Activated T-helper 1 cell treated with anti-CD3 and anti-CD28 coated beads, Interleukin-2, amount 50 U/mL, for 16 hours (primary cell): ENCODE measurements at places on chromosomes 11 and 22.

DNA sequence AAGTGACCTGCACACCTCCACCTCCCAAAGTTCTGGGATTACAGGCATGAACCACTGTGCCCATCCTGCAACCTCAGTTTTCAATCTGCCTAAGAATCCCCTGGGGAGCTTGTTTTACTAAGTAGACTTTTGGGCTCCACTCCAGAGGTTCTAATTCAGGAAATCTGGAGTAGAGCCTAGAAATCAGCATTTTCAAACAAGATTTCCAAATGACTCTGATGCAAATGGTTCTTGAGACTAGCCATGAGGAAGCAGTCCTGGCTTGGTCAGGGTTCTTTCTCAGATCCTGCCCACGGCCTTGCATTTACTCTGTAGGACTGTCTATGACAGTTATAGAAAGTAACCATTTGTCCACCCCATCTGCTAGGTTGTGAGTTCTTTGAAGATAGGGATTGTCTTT lies 1.6 kb upstream of the KCNE3 start:
- no peak for DNase-seq

GRCh38 chr22:23891726-23892125 lies 2.5 kb upstream of the MIF start:
- no peak for DNase-seq

- no peak for DNase-seq
These were observed 11.1 kb downstream of the NAV2 start for GRCh38 chr11:19723572-19724342.

GRCh38 chr11:59899532-59899931 lies 20.9 kb downstream of the OOSP3 start:
- no peak for DNase-seq

- DNase-seq, result no peak
These were observed 94.9 kb downstream of the TBC1D22A start for GRCh38 chr22:46857142-46857884.

DNA sequence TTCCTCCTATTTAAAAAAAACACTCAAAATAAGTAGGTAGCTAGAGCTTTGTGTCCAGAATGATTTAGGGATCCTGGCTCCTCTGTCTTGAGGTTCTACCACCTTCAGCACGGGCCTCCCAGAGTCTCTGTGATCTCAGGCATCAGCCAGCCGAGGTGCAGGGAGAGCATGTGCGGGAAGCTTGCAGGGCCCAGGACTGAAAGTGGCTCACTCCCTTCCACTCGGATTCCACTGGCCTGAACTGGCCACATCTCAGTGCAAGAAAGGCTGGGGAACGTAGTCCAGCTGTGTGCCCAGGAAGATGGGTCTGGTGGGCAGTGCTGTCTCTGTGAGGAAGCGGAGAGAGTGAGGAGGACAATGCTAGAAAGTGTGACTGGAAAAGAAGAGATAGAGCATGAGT lies 68.3 kb upstream of the MYOD1 start:
- DNase-seq, result no peak

GRCh38 chr11:87097582-87097981 lies 59.8 kb downstream of the TMEM135 start:
- no peak for DNase-seq

GRCh38 chr22:23179381-23180299 lies 669 bp upstream of the BCR start:
- no peak for DNase-seq

DNA sequence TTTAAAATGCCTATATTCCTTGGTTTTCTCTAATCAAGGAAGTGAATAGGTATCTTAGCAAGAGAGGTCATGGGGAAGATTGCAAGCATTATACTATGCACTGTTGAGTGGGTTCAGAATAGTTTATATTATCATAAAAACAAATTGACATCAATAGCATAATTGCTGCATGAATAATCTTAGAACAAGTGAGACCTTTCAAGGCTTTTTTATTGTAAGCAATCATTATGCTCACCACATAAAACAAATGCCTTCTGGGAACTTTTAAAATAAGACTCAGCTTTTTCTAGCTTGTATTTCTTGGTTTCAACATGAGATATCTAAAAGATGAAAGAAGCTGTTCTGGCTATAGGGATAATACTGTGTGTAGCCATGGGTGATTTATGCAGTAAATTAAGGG lies 135.6 kb upstream of the ZC3H12C start:
- no peak for DNase-seq

DNA sequence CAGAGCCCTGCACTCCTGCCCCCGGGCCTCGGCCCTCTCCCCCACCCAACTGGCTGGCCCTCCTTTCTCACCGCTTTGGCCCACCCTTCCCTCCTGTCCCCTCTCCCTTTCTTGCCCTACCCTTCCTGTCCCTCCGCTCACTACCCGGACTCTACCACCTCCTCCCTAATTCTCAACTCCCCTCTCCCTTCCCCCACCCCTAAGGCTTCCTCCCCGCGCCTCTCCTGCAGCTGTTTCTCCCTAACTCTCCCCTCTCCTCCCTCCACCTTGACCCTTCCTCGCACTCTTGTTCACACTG lies 421 bp downstream of the SLC15A3 start:
- no peak for DNase-seq

DNA sequence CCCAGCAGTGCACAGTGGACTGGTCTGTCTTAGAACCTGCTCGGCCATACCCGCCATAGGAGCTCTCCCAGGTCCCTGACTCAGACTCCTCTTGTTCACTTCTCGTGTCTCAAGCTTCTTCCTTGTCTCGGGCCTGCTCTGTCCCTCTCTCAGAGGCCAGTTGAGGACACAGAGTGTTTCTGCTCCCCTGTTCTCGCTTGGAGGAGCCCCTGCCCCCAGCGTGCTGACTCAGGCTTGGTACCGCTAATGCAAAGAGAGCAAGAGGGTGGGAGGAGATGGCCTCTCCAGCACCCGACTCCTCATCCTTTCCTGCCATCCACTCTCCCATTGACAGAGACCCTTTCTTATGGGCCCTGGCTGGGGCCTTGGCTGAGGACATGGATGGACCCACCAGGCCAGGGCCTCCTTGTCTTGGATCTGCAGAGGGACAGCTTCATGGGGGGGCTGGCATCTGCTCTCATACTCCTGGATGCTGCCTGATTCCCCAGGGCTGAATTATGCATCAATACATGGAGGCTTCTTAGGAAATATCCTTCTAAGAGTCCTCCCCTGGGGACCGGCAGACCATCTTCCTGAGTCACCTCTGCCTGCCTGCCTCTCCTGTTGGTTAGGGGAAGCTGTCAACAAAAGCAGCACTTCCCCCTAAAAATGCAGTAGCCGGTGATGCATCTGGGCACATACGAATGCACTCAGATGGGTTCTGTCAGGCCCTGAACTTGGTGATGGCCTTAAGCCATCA lies 15.9 kb downstream of the TSPAN18 start:
- no peak for DNase-seq

GRCh38 chr11:36398231-36398953 lies 102.3 kb downstream of the PRR5L start:
- DNase-seq, result no peak

- DNase-seq, result no peak
These were observed 1.7 kb downstream of the FCHSD2 start for GRCh38 chr11:73140213-73141030.

- no peak for DNase-seq
These were observed 9.0 kb upstream of the AGBL2 start for GRCh38 chr11:47724041-47724729.

DNA sequence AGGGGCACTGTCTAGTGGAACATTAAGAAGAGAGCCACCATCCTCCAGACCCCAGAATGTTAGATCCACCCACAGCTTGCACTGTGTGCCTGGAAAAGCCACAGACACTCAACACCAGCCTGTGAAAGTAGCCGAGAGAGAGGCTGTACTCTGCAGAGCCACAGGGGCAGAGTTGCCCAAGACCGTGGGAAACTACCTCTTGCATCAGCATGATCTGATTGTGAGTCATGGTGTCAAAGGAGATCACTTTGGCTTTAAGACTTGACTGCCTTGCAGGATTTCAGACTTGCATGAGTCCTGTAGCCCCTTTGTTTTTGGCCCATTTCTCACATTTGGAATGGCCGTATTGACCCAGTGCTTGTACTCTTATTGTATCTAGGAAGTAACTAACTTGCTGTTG lies 115.9 kb upstream of the CCDC179 start:
- no peak for DNase-seq

- DNase-seq, result no peak
These were observed 68.6 kb downstream of the LDLRAD3 start for GRCh38 chr11:36012455-36012854.

GRCh38 chr22:26161746-26162145 lies 7.5 kb upstream of the SEZ6L start:
- DNase-seq, result no peak

DNA sequence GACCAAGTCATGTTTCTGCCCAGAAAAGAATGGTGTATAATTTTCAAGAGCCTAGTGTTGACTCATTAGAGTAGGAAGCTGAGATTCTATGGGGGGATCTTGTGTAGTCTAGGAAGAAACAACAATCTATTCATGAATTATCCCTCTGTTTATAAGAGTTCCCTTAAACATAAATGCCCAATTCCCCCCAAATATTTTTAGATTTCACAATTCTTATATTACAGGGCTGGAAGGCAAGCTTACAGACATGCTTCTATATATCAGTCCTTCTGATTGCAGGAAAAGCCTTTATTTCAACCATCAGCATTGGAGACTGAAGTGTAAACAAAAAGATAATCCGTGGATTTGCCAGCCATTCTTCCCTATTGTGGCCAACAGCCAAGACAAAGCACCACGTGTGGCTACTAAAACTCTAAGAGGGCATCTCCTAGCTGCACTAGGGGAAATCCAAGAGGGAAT lies 71.4 kb downstream of the NAT10 start:
- DNase-seq, result no peak

- no peak for DNase-seq
These were observed 119.1 kb downstream of the RRM1 start for GRCh38 chr11:4213746-4214145.

- DNase-seq, result no peak
These were observed 19.4 kb upstream of the APLP2 start for GRCh38 chr11:130050257-130050656.

- no peak for DNase-seq
These were observed 8.2 kb upstream of the SCUBE2 start for GRCh38 chr11:9099617-9100016.

DNA sequence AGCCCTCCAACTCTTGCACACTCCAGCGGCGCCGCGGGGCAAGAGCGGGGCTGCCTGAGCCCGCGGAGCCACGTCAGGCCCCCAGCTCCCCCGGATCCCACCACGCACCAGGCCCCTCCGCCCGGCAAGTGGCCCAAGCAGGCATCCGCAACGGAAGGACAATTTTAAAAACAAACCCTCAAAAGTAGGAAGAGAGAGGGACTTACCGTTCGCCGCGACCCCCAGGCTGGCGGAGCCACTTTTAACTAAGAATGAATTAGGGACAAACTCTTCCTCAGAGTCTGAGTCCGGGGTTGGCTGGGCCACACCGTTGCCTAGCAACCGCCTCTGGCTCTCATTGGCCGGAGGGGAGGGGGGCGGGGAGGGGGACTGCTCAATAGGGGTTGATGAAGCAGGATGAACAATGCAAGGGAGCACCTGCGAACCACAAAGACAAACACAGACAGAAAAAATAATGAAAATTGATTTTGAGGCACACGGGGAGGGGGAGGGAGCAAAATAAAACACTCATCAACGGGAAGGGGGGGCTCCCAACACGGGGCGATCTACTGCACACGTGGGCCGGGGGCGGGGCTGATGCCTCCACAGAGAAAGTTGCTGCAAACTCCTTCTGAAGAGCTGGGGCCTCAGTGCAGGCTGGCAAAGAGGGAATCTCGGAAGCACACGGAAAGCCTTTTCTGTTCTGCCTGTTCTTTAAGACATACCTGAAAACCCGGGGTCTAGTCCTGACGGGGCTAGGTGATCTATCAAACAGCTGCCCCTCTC lies 387.5 kb upstream of the NARS2 start:
- no peak for DNase-seq

GRCh38 chr11:85316967-85317366 lies 310.2 kb downstream of the DLG2 start:
- DNase-seq, result no peak

DNA sequence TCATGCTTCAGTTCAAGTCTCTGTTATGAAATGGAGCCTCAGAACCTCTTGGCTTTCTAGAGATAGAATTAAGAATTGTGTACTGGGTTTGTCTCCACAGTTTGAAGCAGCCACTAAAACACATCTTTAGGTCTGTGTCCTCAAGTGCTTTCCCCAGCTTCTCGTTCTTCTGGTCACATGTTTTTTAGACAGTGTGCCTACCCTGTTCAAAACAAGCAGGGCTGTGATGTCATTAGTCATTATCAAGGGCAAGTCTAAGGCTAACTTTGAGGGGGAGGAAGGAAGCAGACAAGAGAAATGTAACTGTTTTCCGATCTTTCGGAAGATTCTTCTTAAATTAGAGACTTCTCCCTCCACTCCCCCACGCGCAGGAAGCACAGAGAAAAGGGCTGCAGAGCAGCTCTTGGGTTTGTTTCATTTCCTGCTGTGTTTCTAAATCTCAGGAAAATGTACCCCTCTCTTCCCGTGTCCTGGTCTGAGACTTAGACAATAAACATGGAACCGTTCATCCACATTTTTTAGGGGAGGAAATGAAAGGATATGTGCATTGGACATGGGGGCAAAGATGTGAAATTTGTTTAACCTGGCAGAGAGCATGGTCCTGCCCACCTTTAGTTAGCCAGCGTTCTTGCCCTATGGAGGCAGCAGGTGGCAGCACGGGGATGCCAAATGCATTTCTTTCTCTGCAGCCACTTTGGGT lies 3.1 kb downstream of the AKIP1 start:
- peak; percentile 15 for DNase-seq

GRCh38 chr22:33302049-33302545 lies 243.9 kb upstream of the SYN3 start:
- DNase-seq, result no peak

GRCh38 chr22:27399161-27399560 lies 402.4 kb downstream of the MN1 start:
- no peak for DNase-seq

DNA sequence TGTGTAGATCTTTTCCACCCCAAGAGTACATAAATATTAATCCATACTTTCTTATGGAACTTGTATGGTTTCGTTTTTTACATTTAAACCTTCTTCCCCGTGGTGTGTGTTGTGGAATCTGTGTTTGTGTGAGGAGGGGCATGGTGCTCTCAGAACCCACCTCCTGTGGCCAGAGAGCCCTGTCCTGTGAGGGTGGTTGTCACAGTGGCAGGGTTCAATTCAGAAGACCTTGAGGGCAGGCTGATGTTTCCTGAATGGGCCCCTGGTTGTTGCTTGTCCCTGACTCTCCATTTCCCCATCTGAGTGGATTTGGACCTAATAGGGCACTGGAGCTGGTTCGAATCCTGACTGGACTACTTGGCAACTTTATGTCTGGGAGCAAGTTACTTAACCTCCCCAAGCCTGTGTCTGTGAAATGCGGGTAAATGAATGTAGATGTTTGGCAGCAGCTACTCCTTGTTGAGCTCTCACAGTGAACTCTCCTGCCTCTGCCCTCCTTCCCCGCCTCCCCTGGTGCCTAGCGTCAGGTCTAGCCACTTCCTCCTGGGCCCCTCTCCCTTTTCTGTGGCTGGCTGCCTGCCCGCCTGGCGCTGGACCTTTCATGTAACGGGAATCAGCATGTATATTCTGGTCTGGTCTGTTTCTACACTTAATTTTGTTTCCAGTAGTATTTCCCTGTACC lies 7.3 kb downstream of the NEAT1 start:
- DNase-seq, result no peak
